ENCODE measurements at places on chromosomes 11 and 22.

GRCh38 chr22:26887456-26887855 lies 230.1 kb downstream of the MIAT start:
- DNase-seq, result peak; percentile 82

DNA sequence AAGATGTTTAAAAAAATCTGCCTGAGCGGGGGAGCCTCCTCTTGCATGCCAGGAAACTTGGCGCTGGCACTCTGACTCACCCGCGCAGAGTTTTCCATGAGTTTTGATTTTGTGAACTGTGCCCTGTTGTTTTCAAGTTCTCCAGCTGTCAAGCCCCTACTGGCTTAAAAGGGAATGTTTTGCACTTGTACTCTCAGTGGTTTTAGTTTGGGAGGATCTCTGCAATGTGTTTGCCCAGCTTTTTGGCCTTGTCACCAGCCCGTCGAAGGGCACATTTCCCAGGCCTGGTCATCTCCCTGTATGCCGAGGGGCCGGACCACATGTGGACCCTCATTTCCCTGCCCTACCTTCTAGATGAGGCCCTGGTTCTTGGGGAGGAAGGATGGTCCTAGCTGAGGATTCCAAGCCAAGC lies 12.2 kb downstream of the MRGPRF start:
- peak; percentile 88 for DNase-seq

- DNase-seq, result no peak
These were observed 175.5 kb downstream of the MN1 start for GRCh38 chr22:27625769-27626674.

- no peak for DNase-seq
These were observed 155.0 kb upstream of the TIMP3 start for GRCh38 chr22:32646476-32646875.

GRCh38 chr11:102611291-102611690 lies 13.8 kb downstream of the MMP20 start:
- DNase-seq, result no peak

GRCh38 chr11:87301785-87302540 lies 264.2 kb downstream of the TMEM135 start:
- no peak for DNase-seq
